ENCODE measurements at places on chromosomes 1 and 21. TPM values are rescaled to one million over a fixed set of nuclear protein-coding genes. Genes with fewer than 3 reads are reported as not detected.

Gene KCNK2
- polyA plus RNA-seq, result 1.5 TPM

Gene PRSS38
- polyA plus RNA-seq, result not detected

Gene PLEKHM2
- 44.2 TPM for polyA plus RNA-seq

Gene PEAR1
- polyA plus RNA-seq, result 22.5 TPM

Gene SV2A
- polyA plus RNA-seq, result 7.7 TPM

Gene TTC22
- 6.3 TPM for polyA plus RNA-seq

Gene BTG2
- 152 TPM for polyA plus RNA-seq

Gene UMODL1
- polyA plus RNA-seq, result not detected

Gene PLA2G2D
- polyA plus RNA-seq, result 0.06 TPM

Gene OXCT2
- polyA plus RNA-seq, result 1.5 TPM

Gene LCE2A
- polyA plus RNA-seq, result not detected

Gene GBP6
- not detected for polyA plus RNA-seq

GRCh38 chr21:36481639-36482038 lies 1.7 kb upstream of the CLDN14 start:
- no peak for DNase-seq

GRCh38 chr1:4932311-4933030 lies 278.1 kb downstream of the AJAP1 start:
- no peak for DNase-seq

GRCh38 chr21:44329086-44329889 lies 9.9 kb downstream of the CFAP410 start:
- no peak for DNase-seq

DNA sequence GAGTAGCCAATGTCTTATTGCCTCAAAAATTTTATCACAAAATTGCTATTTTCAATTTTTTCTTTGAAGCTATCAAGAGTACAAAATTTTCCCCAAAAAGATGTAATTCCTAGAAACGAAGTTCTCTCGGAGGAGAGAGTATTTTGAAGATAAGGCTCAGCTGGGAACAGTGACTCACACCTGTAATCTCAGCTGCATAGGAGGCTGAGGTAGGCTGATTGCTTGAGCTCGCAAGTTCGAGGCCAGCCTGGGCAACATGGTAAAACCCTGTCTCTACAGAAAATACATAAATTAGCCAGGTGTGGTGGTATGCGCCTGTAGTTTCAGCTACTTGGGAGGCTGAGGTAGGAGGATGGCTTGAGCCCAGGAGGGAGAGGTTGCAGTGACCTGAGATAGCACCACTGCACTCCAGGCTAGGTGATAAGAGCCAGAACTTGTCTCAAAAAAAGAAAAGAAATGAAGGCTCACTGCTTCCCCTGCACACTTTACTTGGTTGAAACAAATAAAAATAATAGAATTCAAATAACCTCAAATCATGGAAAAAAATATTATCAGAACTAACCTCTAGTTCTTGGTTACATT lies 22.2 kb downstream of the TUT4 start:
- no peak for DNase-seq

DNA sequence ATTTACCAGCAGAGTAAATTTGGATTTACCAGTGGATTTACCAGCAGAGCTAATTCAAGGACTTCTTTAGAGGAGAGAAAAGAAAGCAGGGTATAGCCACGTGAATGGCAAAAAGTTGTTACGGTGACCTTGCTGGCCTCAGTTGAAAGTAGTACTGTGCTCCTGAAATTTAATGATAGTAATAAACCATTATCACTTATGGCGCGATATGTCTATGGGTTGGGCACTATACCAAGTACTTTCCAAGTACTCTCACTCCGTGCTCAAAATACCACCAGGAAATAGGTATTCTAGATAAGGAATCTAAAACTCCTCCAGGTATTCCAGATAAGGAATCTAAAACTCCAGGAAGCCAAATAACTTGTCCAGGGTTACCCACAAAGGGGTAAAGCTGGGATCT lies 35.8 kb downstream of the SLC44A3 start:
- no peak for DNase-seq

- DNase-seq, result no peak
These were observed 784 bp upstream of the KCND3 start for GRCh38 chr1:111990026-111990877.

DNA sequence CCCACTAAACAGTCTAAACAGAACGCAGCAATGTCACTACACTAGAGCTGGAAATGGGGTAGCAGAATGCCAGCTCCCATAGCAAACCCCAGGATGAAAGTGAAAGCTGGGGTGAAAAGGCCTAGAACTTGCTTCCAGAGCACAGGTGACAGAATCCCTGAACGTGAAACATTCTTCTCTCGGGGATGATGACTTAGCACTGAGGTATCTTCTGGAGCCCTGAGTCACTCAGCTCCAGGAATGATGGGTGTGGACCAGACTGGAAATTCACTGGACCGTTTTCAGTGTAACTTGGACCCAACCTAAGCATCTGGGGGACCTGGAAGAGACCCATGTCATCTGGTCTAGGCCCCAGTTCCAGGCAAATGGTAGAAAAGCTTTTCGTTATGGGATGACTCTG lies 108.9 kb downstream of the CDC7 start:
- DNase-seq, result no peak

GRCh38 chr1:204703826-204704612 lies 18.5 kb upstream of the LRRN2 start:
- no peak for DNase-seq

DNA sequence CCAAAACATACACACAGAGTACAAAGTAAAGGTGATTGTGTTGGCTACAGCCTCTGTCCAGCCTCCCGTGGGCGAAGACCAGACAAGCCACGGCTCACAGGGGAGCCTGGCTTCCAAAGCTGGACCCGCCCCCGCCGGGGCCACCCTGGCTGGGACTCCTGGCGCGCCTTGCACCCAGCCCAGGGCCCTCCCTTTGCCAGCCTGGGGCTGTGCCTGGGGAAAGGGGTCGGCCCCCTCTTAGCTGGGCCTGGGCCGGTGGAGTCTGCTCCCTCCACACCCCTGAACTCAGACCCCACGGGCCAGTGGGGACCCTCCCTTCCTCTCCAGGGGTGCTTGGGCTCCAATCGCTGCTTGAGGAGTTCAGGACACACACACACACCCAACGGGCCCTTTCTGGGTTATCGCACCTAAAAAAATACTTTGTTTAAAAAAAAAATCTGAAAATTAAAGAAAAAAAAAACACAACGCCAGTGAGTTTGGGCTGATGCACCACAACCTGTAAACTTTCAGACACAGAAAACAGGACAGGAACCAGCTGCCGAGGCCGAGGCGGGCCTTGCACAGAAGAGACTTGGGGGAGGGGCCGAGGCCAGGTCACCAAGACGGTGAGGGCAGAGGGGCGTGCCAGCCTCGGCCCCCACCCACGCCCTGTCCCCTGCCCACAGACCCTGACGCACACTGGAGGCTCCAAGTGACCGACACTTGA lies 56.3 kb downstream of the KCNAB2 start:
- DNase-seq, result no peak

DNA sequence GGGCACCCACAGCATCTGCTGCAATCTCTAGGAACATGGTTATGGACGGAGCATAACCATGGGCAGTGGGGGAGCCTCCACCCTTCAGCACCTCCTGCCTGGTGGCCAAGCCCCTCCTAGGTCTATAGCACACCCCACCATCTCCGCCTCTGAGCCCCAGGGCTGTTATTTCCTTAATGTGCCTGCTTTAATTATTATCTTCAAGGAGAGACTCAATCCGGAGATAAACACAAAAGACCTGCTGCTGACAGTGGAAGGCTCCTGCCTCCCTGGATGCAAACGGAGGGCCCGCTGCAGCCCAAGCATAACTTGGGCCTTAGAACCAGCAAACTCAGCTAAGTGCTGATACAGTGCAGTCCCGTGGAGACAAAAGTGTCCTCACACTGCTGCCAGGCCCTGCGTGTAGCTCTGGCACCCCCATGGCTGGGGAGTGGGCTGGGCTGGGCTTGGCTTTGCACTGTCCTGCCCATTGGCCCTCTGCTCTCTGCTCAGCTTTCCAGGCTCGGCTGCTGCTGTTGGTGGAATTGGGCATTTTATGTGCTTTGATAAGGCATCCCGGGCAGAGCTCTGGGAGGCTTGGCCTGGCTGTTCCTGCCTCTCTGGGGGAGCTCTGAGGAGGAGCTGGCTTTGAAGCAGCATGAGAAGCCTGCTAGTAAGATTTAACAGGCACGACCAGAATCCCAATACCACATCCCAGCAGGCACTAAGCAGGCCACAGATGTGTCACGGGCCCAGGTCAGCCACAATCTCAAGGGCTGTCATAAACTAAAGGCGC lies 620.2 kb downstream of the PTPRU start:
- no peak for DNase-seq

DNA sequence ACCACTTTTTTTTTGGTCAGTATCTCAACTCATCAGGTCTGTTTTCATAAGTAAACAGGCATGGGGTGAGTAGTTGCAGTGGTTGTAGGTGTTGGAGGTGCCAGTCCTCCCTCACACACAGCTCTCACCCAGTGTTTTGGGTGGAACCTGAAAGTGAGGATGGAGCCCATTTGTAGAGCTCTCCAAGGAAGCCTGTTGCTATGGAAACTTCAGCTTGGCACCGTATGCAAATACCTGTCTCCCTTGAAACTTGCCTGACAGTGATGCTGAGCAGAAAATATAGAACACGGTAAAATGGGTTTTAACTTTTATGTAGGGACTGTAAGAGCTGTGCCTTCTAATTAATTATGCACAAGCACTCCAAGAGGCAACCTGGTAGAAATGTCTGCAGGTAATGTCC lies 214.1 kb downstream of the AJAP1 start:
- DNase-seq, result no peak

DNA sequence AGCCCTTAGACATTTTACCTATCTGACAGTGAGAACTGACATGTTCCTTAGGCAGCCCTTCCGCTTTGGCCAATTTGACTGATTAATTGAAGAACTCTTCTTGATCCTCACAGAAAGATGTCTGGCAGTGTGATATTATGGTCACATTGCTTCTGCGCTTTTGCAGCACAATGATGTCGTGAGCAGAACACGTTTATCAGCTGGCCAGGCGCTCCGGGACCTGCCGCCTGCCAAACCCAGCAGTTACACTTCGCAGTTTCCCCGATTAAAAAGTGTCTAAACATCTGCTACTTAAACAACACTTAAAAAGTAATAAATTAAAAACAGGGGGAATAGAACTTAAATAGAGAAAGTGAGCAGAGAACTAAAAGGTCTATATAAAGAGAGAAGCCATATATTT lies 103.5 kb upstream of the ETS2 start:
- no peak for DNase-seq

GRCh38 chr1:55575571-55576279 lies 360.6 kb upstream of the USP24 start:
- no peak for DNase-seq

GRCh38 chr1:247429496-247429895 lies 13.5 kb downstream of the NLRP3 start:
- DNase-seq, result no peak

DNA sequence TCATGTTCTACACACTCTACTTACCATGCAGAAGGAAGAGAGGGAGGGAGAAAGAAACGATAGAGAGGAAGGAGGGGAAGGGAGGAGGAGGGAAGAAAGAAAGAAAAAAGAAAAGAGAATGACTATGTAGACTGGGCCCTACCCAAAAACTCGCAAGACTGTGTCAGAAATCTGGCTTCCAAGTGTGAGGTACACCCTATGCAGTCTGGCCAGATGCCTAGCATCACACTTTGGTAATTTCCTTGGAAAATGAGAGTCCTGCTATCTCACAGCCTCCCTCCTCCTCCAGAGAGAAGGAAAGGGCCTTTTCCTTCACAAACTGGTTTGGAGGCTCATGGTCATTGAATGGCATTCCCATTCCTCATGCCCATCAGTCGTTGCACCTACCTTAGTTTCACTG lies 86.4 kb upstream of the LRRC8D start:
- no peak for DNase-seq

DNA sequence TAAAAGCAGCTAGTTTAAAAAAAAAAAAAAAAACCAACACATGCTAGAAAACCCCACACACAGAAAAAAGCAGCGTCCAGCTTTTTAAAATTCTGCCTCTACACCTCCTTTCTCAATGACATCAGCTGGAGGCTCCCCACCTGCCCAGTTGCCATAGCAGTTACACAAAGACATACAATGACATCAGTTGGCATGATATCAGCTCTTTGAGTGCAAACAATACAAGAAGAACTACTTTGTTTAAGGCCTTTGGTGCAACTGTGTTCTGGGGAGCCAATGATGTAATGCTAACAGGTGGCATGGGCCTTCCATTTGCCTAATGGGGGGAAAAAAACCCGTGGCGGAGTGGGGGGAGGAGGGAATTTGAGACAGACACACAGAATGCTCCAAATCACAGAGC lies 32.9 kb downstream of the DUSP10 start:
- no peak for DNase-seq

- DNase-seq, result no peak
These were observed 273.7 kb upstream of the AJAP1 start for GRCh38 chr1:4380564-4381168.

DNA sequence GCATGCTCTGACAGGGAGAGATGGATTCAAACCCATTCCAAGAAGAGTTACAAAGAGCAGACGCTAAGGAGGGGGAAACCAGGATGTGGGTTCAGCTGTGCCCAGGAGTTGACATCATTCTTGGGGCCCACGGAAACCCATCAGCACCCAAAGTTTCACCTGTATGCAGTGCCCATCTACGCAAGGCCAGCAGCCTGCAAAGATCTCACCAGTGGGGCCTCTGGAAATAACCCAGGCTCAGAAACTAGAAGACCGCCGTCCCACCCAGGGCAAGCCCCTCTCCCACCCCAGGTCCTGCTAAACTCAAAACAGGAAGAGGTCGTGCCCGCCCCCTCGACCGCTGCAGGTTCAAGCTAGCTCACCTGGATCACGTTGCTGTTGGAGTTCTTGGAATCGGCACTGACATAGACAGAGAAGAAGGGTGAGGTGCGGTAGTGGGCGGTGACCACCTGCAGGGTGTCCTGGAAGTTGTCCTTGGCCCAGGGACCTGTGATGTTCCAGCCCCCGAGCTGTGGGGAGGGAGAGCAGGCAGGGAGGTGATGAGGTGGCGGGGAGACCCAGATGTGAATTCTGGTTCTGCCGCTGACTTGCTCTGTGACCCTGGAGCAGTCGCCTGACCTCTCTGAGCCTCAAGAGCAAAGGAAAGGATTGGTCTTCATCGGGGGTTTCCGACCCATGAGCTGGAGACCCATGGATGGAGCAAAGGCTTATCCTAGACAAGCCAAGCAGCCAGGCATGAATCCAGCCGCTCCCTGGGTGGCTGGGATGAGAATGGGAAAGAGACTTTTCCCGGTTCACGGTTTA lies 31.7 kb downstream of the ECE1 start:
- DNase-seq, result no peak
